ENCODE measurements at places on chromosomes 1 and 21.

- no peak for DNase-seq
Measured at GRCh38 chr1:42806171-42806570, 10.8 kb upstream of the ERMAP start.

GRCh38 chr1:29475326-29475725, 239.0 kb downstream of the PTPRU start:
- DNase-seq, result no peak

DNA sequence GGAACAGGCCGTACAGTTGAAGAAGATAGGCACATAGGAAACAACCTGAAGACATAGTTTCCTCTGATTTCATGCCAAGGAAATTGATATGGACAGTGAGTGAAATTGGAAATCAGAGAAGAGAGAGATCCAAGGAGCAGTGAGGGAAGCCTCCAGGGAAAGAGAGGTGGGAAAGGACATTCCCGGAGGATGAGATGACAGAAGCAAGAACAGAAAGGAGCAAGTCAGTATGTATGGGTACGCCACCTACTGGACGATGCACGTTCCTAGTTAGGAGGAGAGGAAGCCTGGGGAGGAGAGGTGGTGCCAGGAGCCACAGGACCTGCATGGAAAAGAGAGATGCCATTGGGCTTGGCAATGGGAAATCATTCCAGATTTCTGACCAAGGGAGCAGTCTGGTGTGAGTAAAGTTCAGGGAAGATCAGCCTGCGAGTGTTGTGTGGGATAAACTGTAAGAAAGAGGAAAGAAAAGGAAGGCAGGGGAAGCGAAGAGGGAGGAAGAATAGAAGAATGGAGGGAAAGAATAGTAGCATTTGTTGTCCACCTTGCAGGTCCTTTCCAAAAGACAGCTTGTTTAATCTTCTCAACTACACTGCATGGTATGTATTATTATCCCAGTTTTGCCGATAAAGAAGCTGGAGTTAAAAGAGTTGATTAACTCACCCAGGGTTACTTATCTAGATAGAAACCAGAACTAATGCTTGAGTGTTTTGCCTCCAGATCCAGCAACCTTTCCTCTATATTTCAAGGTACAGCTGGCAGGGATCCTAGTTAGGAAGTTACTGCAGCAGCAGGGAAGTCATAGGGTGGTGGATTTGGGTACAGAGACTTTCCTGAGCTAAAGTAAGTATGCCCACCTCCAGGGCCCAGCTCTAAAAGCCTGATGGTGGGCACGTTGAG, 27.4 kb downstream of the C1orf116 start:
- no peak for DNase-seq

GRCh38 chr21:31887391-31887841, 14.6 kb downstream of the HUNK start:
- no peak for DNase-seq

GRCh38 chr1:160681066-160681890, 30.3 kb downstream of the CD48 start:
- DNase-seq, result no peak

GRCh38 chr1:20148571-20149500, 9.7 kb downstream of the PLA2G2F start:
- no peak for DNase-seq

GRCh38 chr1:88311907-88312306, 372.2 kb upstream of the PKN2 start:
- no peak for DNase-seq

DNA sequence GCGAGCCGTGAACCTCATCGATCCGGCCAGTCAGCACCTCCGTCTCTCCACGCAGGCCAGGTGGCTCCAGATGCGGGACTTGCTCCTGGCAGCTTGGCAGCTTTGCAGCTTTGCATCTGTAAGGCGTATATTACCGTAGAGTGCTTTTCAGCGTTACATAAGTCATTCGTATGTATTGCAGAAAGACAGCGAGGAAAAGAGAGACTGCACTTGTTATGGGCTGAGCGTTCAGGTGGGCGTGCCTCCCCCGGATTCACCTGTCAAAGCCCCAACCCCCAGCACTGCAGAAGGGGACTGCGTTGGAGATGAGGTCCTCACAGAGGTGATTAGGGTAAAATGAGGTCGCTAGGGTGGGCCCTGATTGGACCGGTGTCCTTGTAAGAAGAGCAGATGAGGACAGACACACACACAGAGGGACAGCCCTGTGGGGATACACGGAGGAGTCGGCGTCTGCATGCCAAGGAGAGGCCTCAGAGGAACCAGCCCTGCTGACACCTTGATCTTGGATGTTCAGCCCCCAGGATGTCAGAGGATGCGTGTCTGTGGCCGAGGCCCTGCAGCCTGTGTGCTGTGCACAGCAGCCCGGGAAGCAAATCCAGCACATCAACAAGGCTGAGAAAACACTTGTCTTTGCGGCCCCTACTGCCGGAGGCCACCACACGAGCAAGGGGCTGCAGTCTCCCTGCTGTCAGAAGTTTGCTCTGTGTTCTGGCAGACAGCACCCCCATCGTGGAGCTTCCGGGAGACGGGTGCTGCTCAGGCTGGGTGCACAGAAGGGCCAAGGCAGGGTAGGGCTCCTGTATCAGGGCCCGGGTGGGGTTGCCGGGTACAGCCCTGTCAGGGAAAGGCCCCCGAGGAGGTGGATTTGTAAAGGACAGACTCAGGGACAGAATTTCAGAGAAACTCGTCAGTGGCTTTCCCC, 10.9 kb upstream of the AGPAT3 start:
- no peak for DNase-seq

DNA sequence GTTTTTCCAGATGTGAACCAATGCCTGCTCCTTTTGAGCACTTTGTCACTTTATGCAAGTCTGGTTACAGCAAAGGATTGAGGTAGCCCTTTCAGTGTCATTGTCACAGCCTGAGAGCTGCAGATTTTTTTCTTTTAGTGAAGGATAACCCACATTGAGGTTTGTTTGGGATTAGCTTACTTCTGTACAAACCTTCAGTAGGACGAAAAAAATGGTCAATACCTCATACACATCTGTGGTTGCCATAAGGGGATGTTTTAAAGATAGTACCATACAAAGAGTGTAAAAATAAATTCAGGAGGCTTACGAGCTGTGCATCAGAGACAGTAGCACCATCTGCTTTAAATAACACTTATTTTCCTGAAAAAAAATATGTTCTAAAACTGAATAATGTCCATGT, 566.0 kb downstream of the AJAP1 start:
- DNase-seq, result no peak

- no peak for DNase-seq
Measured at GRCh38 chr1:151991663-151992302, 1.9 kb downstream of the S100A10 start.

DNA sequence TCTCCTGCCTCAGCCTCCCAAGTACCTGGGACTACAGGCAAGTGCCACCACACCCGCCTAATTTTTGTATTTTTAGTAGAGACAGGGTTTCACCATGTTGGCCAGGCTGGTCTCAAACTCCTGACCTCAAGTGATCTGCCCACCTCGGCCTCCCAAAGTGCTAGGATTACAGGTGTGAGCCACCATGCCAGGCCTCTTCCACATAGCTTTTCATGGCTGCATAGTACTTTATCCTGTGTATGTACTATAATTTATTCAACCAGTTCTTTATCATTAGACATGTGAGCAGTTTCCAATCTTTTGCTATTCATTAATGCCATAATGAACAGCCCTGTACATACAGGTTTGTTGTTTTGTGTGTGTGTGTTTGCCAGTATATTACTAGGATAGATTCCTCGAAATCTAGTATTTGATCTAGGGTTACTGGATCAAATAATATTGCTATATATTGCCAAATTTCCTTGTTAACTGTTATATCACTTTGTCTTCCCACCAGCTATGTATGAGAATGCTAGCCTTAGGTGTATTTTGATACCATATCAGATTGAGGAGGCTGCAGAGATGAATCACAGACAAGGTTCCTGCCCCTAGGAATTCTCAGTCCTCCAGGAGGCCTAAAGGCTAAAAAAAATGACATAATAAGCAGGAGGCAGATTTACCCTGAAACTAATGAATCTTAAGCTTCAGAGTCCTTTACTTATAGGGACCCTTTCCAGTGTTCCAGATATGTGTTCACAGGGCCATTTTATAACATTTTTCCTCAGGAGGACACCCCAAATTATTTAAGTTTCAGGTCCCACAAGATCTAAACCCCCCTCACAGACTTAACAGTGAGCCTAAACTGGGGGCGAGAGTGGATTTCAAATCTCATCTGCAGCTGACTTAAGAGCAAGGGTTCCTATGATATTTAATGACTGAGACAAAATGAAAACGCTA, 2.1 kb upstream of the PDIK1L start:
- DNase-seq, result no peak

DNA sequence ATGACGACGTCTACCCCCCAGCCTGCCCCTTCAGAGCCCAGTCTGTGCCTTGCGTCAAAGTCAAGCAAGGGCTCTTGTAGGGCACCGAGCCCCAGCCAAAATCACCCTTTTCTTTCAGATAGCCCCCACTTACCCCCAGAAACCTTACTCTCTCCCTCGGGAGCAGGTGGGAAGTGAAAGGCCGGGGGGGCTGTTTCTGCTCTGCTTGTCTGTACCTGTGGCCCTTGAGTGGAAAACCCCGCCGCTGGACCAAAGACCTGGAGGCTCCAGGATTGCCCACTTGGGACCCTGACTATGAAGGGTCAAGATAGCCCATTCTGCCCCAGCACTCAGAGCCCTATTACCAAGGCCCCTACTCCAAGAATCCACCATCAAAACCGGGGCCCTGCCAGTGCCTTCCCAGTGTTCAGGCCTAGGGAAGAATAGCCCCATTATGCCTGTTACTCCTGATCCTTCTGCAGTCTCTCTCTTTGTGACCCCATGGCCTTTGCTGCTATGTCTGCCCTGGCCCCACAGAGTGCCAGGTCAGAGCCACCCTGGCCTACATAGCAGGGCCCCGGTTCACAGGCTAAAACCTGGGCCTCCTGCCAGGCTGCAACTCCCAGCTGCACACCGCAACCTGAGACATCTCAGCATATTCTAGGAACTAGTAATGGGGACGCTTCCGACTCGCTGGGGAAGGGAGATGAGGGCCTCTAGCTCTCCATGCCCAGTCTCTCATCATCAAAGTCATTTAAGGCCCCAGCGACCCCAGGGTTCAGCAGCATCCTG, 22.2 kb upstream of the HPDL start:
- no peak for DNase-seq

DNA sequence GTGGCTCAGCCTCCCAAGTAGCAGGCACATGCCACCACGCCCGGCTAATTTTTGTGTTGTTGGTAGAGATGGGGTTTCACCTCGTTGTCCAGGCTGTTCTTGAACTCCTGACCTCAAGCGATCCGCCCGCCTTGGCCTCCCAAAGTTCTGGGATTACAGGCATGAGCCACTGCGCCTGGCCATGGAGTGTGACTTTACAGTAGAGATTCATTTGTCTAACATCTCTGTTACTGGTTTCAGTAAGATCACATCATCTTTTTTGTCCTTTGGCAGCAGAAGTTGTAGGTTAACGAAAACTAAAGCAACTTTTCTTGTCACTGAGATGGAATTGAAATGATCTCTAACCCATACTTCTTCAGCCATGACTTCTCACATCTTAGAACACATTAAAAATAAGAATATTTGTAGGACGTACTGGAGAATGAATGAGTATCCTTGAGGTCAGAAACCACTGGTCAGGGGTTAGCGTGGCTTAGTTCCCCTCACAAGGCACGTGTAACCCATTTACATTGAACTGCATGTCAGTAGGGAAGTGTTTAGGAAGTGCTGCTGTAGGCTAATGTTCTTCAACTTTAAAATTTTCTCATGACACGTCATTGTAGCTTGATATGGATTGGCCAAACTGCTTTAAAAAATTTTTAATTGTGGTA, 75.9 kb downstream of the CAMTA1 start:
- DNase-seq, result no peak

GRCh38 chr1:228987286-228987685, 252.0 kb downstream of the RHOU start:
- DNase-seq, result no peak

DNA sequence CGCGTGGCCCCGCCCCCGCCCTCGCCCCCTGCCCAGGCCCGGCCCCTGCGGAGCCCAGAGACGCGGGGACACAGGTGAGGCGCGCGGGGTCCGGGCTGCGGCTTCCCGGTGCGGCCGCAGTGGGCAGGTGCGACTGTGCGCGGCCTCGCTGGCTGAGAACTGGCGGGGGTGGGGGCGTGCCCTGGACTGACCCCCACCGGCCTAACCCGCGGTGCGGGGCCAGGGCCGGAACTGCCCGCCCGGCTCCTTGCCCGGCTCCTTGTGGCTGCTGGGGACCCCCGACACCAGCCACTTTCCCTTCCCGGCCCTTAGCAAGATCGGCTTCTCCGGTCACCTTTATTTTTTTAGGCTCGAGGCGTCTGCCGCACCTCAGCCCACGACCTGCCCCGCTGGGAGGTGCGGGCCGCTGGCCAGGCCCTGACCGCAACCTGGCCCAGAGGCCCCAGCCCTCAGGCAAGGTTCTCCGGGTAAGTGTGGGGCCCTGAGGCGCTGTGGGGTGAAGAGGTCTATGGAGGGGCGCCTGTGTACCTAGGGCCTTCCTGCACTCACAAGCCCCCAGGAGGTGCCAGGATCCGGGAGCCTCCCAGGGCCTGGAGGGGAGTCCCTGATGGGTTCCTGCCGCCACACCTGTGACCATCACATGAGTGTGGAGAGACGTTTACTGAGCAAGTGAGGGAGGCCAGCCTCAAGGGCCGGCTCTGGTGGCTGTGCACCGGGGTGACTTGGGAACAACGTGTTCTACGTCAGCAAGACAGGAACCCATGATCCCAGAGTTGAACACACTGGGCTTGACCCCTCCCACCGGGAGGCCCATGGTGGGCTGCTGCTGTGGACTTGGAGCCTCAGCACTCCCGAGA, at the start of gene SMIM1:
Gene SMIM1, plus strand, starts transcription at position 35 of the 857 bp plus-strand sequence. CDS start 2,625 bp downstream, outside the sequence.
- no peak for DNase-seq

- DNase-seq, result no peak
Measured at GRCh38 chr1:43879996-43880395, 53.6 kb upstream of the ARTN start.

DNA sequence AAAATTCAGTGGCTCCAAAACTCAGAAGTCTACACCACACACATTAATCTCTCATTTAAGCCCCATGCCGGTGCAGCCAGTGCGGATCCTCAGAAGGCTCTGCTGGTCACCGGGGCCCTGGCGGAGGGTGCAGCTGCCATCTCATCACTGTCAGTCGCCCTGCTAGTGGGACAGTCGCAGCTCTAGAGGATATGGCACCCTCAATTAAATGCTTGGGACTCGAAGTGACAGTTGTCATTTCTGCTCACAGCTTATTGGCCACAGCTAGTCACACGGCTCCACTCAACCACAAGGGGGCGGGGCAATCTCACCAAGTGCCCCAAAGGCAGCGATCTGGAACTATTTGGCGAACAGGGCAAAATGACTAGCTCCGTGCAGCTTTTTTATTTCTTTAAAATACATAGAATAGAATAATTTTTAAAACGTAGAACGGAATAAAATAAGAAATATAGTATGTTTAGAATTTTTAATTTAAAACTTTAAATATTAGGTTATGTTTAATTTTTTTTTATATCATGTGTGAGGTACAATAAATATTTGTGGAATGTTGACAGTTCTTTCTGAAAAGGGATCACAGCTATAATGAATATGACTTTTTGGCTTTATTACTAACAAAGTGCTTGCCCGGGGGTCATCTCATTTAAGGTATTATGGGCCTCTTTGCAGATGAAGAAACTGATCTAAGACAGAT, 8.0 kb upstream of the MAN1C1 start:
- DNase-seq, result peak; percentile 15

- DNase-seq, result no peak
Measured at GRCh38 chr1:69643266-69643665, 75.5 kb downstream of the LRRC7 start.

All from GOT3 (cell line).